ENCODE measurements at places on chromosomes 1 and 21.

DNA sequence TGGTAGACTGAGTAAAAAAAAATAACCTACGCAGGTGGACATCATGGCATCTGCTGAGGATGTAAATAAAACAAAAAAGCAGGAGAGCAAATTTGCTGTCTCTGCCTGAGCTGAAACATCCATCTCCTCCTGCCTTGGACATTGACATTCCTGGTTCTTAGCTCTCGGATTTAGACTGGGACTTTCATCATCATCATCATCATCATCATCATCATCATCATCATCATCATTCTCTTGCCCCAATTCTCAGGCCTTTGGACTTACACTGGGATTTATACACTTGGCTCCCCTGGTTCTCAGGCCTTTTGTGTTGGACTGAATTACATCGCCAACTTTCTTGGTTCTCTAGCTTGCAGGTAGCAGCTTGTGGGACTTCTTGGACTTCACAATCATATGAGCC lies 308.4 kb upstream of the BEND5 start:
- DNase-seq, result no peak

- DNase-seq, result no peak
Measured at GRCh38 chr1:68233202-68233601, 879 bp upstream of the WLS start.

GRCh38 chr1:199226163-199226562 lies 587.3 kb downstream of the PTPRC start:
- no peak for DNase-seq

GRCh38 chr1:41242342-41243078 lies 404 bp upstream of the SCMH1 start:
- no peak for DNase-seq

DNA sequence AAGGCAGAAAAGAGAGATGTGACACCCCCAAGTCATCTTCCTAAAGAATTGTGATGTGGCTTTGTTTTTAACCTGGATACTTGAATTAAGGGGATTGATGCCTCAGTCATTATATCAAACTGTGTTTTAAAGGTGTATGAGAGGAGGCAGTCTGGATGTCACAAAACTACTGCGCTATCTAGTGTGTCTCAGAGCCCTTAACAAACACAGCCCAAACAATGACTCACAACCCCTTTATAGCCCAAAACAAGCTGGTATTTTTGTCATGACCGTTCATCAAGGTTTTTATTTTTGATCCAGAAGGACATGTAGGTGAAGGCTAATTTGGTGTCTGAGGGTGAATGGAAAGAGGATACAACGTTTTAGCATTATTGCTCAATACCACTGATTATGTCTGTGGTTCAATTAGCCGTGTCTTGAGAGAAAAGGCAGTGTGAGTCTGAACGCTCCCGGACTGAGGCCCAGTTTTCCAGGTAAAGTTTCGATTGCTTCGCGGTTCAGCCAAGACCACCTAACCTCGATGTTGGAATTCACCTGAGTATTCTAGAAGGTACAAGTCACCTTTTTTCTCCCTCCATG lies 71.6 kb downstream of the SGIP1 start:
- no peak for DNase-seq

DNA sequence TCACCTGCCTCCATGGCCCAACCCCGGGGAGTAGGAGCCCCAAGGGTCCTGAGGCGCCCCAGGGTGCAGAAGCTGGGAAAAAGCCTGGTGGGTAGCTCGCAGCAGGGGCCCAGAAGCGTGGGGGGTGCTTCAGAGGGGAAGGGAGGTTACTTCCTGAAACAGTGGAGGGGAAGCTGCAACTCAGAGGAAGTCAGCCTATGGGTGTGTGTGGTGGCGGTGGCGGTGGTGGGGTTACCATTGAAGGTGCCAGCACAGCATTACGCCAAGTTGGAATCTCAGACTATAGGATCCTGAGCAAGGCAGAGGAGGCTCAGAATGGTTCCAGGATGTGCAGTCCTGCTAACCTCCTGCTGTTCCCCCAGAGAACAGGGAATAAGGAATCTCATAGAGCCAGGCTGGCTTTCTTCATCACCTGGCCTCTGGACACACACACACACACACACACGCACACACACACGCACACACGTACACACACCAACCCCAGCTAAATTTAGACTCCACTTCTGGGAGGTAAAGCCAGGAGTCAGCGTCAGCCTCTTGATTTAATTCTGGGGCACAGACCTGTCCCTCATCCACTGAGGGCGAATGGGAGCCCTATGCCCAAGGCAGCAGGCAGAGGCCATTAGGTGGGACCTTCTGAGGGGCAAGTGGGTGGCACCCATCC lies 1.3 kb downstream of the DENND4B start:
- DNase-seq, result peak; percentile 84

GRCh38 chr21:33761441-33762036 lies 119.2 kb downstream of the ITSN1 start:
- peak; percentile 89 for DNase-seq

- DNase-seq, result no peak
Measured at GRCh38 chr1:29969576-29969975, 733.3 kb downstream of the PTPRU start.

DNA sequence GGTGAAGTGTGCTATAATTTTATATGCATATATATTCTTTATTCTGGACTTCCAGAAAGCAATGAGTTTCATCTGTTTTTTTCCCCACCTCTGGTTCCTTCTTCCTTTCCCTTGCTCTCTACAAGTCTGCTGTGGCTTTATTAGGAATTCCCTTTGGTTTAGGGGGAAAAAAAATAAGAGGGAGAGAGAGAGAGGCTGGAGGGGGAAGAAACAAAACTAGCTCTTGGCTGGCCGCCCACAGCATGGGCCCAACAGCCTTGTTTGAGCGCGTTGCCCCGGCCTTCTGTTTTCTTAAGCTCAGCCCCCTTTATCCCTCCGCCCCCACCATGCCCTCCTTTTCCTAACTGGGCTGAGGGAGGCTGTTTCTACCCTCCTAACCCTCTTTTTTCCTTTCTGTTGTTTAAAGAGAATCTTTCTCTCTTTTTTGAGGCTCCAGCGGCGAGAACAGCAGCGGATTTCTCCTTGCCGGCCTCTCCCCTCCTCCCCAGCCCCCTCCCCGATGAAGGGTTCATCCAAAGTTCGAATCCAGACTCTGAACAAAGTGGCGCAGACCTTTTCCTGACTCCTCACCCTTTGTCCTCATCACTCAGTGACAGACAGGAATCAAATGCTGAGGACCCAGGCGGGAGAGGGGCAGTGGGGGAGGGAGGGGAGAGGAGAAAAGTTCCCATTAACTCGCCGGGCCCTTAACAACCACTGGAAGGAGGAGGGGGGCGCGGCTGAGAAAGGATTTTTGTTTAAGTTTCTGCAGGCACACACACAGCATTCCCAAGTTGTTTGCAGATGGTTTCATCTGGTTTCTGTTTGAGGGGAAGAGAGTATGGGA lies 29.7 kb downstream of the PBX1 start:
- DNase-seq, result no peak

DNA sequence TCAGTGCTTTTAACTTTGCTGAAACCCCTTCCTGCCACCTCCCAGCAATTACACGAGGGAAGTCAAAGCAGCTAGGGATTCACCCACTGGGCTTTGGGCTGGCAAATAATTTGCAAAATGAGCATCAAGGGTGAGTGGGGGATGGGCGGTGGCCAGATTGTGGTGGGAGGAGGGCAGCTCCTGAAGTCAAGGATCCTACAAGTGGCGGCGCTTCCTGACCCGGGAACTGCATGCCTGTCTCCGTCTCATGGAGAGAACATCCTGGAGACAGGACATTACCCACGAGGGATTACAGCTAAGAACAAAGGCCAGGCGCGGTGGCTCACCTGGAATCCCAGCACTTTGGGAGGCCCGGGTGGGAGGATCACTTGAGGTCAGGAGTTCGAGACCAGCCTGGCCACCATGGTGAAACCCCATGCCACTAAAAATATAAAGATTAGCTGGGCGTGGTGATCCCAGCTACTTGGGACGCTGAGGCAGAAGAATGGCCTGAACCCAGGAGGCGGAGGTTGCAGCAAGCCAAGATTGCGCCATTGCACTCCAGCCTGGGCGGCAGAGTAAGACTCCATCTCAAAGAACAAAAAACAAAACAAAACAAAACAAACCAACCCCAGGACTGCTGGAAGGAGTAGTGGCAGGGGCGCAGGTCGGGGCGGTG lies 12.9 kb downstream of the TTC34 start:
- no peak for DNase-seq

- peak; percentile 94 for DNase-seq
Measured at GRCh38 chr1:145977486-145978470, 13.3 kb downstream of the POLR3GL start.

- no peak for DNase-seq
Measured at GRCh38 chr1:89810880-89811279, 10.0 kb upstream of the LRRC8D start.

GRCh38 chr1:155008015-155008941 lies 5.7 kb downstream of the ZBTB7B start:
- DNase-seq, result no peak

GRCh38 chr1:119226321-119226720 lies 85.9 kb upstream of the WARS2 start:
- DNase-seq, result no peak

GRCh38 chr21:38077569-38077968 lies 161.3 kb upstream of the KCNJ6 start:
- no peak for DNase-seq

- DNase-seq, result peak; percentile 45
Measured at GRCh38 chr1:192521734-192522133, 53.8 kb upstream of the RGS1 start.

DNA sequence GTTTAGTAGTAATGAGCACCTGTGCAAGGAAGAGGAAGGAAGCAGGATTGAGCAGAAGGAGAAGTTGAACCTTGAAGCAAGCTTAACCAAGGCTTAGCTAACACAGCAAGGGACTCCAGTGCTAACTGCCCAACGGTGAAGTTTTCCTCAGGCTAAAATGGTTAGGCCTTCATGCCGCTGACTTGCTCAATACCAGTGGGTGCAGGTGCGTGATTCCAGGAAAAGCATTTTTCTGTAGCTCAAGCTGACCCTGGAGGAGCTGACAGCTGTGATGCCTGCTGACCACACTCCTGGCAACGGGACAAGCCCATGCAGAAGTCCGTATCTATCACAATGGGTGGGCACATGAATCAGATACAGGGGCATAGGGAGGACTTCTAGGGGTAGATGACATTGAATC lies 76.5 kb upstream of the FGGY start:
- DNase-seq, result peak; percentile 2

DNA sequence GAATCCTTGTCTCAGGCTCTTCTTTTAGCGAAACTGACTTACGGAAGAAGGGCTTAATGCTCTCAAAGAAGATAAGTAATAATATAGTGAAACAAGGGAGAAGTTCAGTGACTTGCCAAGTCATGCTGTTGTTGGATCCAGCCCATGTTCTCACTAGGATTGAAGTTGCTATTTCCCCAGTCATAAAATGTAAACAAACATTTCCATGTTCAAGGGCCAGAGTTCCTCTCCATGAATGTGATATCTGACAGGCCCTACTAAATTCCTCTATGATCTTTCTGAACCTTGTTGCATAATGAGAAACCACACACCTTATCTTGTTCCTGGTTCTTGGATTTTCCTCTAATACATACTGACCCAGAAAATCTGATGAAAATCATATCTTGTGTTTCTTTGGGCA lies 876.5 kb upstream of the B3GALT2 start:
- DNase-seq, result peak; percentile 60

- no peak for DNase-seq
Measured at GRCh38 chr1:165852871-165853270, 25.5 kb downstream of the UCK2 start.

Data from OCI-M1 (cell line).